ENCODE measurements at places on chromosomes 1 and 21. TPM values are rescaled to one million over a fixed set of nuclear protein-coding genes. Genes with fewer than 3 reads are reported as not detected.

DNA sequence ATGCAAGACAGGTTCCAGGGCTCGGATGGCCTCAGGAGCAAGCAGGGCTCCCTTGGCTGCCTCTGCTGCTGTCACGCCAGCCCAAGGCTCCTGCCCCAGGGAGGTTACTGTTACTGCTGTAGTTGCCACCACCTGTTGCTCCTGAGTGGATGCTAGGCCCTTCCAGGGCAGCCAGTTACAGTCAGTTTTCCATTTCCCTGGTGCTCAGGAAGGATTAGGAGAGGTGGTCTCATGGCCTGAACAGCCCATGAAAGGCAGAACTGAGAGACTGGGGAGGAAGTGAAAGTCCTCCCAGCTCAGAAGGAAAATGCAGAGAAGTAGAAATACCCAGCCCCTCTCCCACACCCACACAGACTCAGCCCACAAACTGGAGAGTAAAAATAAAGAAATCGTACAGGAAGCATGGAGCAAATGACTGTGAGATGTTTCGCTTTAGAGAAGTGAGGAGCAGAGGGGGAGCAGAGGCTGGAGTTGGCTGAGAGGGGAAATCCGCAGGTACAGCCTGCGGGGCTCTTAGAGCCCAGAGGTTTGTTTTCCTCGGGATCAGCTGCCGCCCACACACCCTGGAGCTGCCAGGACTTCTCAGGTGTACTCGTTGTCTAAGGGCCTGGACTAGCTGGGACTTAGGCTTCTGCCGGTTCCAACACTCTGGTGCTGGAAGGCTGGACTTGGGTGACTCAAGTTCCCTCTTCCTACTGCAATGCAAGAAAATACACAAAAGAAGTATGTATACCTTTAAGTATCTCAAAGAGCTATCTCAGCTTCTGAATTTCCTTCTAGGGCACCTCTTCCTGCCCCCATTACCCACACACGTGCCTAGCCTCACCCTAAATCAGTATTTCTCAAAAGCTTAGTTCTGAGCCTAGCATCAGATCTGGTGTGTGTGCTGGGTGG lies 2.3 kb downstream of the IL6R start:
- peak; percentile 62 for DNase-seq

DNA sequence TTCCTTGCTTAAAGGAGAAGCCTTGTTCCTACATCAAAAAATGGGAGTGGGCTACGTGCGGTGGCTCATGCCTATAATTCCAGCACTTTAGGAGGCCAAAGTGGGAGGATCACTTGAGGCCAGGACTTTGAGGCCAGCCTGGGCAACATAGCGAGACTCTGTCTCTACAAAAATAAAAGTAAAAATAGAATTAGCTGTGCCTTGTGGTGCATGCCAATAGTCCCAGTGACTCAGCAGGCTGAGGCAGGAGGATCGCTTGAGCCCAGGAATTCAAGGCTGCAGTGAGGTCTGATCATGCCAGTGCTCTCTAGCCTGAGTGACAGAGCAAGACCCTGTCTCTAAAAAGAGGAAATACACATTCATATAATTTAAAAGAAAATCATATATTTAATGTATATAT lies 127.1 kb downstream of the C1orf21 start:
- DNase-seq = no peak

GRCh38 chr1:101178341-101178687 lies 58.5 kb upstream of the S1PR1 start:
- no peak for DNase-seq

DNA sequence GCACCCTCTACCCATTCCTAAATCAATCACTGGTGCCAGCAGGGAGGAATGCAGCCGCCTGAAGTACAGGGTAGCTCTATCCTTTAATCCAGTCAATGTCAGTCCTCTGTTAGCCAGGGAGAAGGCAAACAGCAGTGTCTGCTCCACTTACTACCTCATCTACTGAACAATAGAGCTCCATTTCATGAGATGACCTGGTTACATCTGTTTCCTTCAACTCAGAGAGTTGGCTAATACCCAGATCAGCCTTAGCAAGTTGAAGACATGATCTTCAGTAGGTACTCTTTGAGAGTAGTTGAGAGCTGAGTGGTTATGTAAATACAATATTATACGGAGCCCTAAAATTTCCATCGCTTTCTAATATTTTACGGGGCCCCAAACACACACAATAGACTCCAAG lies 46.1 kb upstream of the CD34 start:
- no peak for DNase-seq

GRCh38 chr21:45698493-45699184 lies 55.1 kb downstream of the PCBP3 start:
- no peak for DNase-seq

- DNase-seq = no peak
Measured at GRCh38 chr21:39109163-39109530, 74.1 kb downstream of the PSMG1 start.

DNA sequence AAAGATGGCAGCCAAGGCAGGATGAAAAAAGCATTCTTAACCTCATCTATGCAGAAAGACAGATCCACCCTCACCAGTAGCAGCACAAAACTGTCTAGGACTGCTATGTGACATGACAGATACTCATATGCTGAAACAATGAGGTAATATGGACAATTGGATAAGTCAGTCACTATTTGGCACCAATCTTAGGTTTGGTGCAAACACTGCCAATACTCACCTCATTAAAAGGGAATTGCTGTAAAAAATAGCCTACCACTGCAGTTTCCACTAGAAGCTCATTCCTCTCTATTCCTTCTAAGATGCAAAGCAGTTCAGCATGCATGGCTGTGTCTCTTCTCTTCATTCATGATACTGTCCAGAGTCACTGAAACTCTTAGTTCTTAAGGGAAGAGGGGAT lies 91.7 kb downstream of the TBX15 start:
- no peak for DNase-seq

- no peak for DNase-seq
Measured at GRCh38 chr1:211174375-211174774, 40.4 kb upstream of the KCNH1 start.

GRCh38 chr1:118346936-118347335 lies 161.9 kb upstream of the SPAG17 start:
- no peak for DNase-seq

DNA sequence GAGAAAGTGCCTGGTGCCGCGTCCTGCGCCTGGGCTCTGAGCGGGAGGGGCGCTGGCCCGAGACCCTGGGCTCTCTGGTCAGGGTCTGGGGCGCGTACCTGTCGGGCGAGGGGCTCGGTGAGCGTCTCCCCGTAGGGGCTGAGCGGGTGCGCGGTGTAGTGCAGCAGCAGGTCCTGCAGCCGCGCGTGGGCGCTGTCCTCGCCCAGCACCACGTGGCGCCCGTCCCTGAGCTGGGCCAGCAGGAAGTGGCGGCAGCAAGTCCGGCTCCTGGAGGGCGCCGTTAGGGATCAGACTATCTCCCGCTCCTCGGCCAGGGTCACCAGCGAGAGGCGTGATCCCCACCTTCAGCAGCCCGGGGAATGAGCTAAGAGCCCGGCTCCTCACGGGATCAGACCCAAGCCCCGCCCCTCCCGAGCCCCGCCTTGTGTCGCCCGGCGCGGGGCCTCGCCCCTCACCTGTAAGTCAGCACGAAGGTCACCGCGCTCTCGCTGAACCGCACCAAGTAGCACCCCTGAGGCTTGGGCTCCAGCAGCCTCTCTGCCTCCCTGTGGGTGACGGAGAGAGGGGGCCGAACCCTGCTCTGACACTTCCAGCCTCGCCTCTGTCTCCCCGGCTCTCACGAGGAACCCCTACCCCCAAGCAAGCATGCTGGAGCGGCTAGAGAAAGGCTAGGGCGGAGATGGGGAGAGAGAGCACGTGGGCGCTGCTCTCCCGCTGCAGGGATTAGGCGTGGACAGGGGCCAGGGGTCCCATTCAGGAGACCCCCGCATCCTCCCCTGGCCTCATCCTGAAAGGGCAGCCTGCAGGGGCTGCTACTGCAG lies 2.7 kb downstream of the SH2D2A start:
- DNase-seq = peak; percentile 80

GRCh38 chr1:167645140-167645541 lies 15.1 kb downstream of the RCSD1 start:
- DNase-seq = no peak

GRCh38 chr21:44286086-44286715 lies 525 bp downstream of the AIRE start:
- DNase-seq = no peak

DNA sequence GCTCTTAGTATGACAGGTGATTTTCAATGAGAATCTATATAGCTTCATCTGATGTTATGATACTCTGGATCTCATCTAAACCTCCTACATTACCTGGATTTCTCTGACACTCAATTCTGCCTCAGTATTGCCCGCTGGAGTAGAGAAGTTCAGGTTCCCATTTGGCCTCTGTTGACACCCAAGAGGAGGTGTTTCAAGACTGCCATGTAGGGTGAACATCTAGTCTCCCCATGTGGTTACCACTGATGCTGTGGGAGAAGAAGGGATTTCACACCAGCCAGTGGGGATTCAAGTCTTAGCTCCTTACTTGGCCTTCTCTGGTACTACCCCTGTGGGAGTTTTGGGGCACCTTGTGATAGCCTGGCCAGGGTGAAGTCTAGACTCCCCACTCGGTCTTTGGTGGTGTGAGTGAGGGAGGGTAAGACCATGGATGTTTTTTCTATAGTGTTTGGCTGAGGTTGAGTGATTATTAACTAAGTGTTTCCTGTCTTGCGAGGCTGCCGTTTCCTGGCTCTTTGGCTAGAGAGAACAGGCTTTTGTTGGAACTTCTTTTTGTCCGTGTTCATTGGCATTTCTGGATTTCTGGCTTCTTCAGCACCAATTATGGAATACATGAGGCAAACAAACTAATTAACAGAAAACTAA lies 90.7 kb downstream of the RHOU start:
- no peak for DNase-seq

DNA sequence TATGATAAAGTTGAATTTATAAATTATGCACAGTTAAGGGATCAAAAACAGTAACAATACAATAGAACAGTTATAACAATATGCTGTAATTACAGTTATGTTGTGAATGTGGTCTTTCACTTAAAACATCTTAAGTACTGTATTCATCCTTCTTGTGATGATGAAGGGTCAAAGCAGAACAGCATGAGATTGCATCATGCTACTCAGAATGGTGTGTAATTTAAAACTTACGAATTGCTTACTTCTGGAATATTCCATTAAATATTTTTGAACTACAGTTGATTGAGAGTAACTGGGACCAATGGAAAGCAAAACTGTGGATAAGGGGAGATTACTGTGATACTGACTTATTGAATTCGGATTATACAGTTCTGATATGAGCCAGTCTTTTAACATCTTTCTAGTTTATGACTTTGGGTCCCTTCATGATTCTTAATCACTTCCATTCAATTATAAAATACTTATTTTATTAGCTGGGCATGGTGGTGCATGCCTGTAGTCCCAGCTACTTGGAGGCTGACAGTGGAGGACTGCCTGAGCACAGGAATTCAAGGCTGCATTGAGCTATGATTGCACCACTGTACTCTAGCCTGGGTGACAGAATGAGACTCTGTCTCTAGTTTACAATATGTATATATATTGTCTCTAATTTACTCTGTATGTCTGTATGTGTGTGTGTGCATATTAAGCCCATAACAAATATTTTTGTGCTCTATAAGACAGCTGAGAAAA lies 43.2 kb downstream of the ATP1B1 start:
- no peak for DNase-seq

DNA sequence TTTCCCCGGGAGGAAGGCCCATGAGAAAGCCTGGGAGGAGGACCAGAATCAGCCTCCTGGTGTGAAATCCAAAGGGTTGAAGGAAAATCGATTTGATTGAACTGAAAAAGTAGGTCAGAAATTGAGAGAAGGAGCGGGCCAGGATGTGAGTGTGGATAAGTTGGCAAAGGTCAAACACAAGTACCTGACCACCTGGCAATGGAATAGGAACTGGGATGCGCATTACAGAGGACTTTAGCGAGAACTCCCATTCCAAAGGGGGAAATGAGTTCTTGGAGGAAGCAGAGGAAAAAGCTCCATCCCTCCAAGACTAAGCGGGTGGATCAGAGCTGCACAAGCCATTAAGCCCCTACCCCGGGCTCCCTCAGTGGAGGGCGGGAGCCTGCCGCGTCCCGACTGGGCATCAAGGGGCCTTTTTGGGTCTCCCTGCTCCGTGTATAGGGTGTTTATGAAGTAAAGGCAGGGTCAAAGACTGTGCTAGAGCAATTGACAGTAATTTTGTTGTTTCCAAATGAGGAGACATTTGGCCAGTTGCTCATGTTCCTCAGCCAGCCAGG lies 56.4 kb downstream of the TGFB2 start:
- no peak for DNase-seq

GRCh38 chr1:27563591-27564471 lies 40.1 kb downstream of the AHDC1 start:
- no peak for DNase-seq

Gene GPR3
- 0.71 TPM for total RNA-seq

Gene S100A7A
- not detected for total RNA-seq

Gene RAP1GAP
- total RNA-seq = 14.7 TPM
